CD8-positive, alpha-beta memory T cell (primary cell): ENCODE measurements at places on chromosomes 13 and 19.

GRCh38 chr19:12666265-12667048 is at the start of the genes MAN2B1 and WDR83:
Gene MAN2B1, minus strand, starts transcription at chr19:12666742. Its CDS starts 41 bp downstream, at chr19:12666701.
Gene WDR83, plus strand, starts transcription at chr19:12666807. Its CDS starts 2,984 bp downstream, at chr19:12669791.
- peak; percentile 84 for DNase-seq

DNA sequence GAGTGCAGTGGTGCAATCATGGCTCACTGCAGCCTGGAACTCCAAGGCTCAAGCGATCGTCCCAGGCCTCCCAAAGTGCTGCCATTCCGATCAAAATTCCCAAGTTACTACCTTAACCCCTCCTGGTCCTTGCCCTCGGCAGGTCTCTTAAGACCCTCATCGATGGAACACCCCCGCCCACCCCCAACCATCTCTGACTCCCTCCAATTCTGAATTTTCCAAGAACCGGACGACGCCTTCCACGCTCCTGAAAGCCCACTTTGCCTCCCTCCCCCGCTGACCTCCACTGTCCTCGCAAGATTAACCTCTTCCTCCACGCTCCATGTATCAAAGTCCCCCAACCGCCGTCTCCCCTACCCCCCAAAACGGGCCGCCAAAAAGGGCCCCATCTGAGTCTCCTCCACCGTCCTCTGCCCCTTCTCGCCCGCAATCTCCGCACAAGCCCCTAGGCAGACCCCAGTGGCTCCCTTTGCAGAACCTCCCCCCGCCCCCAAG is 539 bp downstream of the DAPK3 start:
- DNase-seq: no peak

DNA sequence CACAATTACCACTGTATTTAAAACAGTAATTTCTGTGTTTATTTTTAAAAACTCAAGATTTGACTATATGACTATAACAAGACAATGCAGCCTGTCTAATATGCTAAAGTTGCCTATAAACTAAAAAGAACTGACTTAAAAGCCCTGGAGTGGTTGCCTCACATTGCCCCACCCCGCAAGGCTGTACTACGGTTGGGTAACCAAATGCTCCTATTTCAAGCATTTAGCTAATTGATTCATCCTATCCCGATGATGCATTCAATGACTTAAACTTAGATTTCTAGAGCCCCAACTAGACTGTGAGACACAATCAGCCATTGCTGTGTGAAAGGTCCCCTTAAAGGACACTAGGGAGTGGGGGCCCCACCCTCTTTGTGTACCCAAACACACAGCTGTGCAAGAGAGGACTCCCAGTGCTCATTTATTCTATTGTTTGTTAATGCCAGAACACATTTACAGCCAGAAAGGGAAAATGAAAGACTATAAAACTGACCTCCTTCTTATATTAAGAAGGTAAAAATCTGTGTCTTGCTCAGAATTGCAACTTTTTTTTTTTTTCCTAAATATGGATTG is 66.9 kb downstream of the MIPEP start:
- no peak for DNase-seq

GRCh38 chr13:76630629-76631230 is 255.5 kb downstream of the KCTD12 start:
- no peak for DNase-seq

GRCh38 chr13:83024955-83025594 is 857.2 kb downstream of the SLITRK1 start:
- DNase-seq: no peak

DNA sequence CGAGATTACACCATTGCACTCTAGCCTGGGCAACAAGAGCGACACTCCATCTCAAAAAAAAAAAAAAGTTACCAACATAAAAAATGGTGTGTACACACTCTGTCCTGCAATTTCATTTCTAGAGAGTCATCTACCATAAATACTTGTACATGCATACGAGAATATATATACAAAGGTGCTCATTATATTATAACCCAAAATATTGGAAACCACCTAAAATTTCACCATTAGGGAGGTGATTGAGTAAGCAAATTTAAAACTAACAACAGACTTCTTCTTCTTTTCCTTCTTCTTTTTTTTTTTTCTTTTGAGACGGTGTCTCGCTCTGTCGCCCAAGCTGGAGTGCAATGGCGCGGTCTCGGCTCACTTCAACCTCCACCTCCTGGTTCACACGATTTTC is 7.4 kb upstream of the C5AR1 start:
- DNase-seq: no peak

DNA sequence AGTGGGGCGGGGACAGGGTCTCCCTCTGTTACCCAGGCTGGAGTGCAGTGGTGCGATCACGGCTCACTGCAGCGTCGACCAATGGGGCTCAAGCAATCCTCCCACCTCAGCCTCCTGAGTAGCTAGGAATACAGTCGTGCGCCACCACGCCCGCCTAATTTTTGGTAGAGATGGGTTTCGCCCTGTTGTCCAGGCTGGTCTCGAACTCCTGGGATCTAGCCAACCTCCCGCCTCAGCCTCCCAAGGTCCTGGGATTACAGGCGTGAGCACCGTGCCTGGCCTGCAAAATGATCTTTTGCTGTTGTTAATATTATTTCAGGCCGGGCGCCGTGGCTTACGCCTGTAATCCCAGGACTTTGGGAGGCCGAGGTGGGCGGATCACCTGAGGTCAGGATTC is 621 bp upstream of the TGDS start:
- DNase-seq: no peak

DNA sequence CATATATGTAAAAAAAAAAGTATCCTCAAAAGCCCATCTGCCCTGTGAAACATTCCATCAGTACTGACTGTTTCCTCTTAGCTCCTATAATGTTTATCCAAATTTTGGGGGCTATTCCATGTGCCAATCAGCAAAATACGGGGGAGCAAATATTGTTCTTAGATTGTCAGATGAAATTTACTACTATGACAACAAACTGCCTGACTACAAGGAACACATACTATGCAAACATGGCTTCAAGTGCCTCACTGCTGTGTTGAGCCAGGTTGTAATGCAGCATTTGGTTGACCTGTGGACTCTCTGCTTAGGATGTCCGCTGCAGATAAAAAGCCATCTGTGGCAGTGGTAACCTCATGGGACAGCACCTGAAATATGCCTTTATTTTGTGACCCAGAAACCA is 98.2 kb upstream of the SCEL start:
- no peak for DNase-seq

DNA sequence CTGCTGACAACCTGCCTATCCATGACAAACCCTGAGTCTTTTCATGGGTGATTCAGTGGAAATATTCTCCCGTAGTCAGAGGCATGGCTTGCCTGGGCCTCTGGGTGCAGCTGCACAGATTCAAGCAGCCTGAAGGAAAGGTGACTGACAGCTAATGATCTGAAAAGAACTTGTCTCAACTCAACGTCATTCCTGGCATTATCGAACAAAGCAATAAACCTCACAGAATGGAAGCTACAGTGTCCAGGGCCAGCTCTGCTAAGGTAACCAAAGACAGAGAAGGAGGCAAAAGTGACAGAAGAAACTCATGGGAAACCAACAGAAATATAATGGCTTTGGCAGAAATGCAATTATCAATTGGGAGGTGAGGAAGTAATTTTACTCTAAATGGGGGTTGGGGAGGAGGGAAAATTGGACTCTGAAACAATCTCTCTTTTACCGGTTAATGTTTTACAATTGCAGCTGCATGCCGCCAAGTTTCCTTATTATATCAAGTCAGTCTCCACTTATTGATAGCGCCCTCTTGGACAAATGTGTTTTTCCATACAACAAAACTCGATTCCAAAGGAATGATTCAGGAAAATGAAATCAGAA is 12.9 kb downstream of the STARD13 start:
- no peak for DNase-seq

DNA sequence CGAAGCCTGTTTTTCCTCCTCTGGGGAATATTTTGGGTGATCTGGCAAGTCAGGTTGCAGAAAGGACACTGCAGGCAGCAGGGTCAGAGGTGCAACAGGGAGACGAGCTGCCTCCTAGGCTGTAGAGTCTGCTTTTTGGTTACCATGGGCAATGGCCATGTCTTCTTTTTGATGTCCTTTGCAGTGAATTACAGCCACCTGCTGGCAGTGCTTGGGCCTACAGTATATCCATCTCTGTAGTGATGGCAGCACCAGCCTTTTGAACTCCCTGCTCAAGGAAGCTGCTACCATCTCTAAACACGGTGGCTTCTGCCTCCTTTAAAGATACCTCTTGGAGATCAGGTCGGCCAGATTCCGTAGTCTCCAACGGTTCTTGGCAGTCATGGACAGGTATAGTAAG is 73.9 kb downstream of the WTIP start:
- DNase-seq: no peak

DNA sequence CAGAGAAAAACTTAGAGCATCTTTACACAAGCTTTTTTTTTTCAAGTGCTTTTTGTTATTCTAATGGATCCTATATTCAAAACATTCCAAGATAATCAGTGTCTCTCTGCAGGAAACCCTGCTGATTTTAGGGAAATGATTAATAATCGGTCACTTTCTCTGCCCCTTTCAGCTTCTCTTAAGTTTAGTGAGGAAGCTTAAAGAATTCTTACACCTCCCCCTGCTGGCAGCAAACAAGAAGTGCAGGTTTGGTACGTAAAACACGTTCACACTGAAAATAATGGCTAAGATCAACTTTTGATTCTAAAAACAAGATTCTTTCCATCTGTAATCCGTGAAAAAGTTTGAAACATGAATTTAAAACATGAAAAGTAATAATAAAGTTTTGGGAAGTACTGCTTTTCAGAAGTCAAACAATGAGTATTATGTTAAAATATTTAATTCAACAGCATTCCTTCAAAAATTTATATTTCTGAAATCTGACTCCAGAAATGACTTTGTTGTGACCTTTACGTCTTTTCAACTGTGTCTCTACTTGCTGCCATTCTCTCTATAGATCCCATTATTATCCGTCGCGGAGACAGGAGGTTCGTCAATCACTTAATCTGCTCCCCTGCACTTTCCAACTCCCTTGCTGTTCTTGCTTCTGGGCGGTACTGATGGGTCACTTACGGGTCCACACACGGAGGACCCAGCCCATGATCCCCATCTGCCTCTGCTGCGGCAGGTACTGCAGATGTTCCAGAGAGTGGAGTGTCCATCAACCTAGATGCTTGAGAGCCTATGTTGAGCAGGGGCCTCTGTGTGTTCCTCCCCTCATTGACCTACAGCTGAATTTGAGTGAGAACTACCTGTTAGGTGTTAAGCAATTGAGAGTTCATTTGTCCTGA is 203.1 kb upstream of the EDNRB start:
- DNase-seq: peak; percentile 51

GRCh38 chr19:41624515-41624914 is 2.4 kb downstream of the CEACAM4 start:
- no peak for DNase-seq

GRCh38 chr13:73358606-73359095 is 299.8 kb downstream of the KLF5 start:
- no peak for DNase-seq

- DNase-seq: no peak
Measured at GRCh38 chr13:60788156-60788829, 391.3 kb downstream of the TDRD3 start.

DNA sequence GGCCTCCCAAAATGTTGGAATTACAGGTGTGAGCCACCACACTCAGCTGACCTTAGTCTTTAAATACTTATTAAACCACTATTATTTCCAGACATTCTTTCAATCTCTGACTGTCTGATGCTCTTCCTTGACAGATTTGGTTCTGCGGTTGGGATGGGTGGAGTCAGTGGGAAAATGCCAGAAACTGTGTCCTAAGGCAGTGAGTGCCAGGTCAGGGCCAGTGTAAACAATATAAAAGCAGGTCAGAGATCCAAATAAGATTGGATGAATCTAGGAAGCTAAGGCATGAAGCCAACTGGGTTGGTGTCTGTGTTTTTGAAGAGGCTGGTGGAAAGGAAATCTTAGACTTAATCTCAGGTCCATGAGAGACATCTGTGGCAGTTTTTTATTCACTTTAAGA is 74.7 kb downstream of the KLF5 start:
- DNase-seq: no peak

DNA sequence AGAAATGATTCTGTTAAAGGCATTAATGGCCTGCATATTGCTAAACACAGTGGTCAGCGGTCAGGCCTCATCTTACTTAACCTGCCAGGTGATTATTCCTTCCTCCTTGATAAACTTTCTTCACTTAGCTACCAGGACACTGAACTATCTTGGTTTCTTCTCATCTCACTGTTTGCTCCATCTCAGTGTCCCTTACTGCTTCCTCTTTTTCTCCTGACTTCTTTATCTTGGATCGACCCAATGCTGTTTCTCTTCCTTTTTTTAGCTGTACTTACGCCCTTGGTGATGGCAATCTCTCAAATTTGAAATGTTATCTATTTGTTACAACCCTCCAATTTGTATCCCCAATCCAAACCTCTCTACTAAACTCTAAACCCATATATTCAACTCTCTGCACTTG is 7.8 kb upstream of the CLC start:
- no peak for DNase-seq

DNA sequence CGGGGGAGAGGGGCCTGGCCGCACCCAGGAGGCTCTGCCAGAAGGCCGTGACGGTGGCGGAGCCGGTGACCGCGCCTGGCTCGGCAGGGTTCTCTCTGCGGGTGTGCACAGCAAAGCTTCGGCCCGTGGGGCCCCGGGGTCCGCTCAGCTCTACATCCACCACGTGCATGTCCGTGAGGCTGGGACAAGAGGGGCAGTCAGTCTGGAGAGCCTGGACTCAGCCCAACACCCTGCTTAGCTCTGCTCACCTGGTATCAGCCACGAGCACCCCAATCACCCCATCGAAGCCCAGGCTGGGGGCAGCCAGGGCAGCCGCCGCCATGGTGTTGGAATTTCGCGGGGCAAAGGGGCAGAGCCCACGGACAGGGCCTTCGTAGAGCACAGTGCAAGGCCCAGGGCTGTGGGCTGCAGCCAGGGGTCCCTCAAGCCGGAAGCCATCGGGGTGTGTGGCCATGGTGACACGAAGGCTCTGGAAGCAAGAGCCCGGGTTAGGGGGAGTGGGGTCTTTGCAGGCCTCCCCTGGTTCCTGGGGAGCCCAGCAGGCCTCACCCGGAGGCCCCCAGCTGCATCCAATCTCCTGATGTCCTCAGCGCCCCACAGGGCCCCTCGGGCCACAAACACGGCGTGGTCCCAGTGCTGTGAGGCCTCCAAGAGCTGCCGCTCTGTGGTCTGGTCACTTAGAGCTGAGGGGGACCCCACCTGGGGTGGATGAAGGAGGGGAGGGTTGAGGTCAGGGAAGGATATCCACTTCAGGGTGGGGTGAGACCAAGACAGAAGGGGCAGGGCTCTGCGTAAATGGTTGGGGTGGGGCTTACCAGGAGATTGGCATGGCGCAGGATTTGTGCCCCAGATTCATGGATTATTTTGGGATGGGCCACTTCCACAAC is 1.4 kb downstream of the ASPDH start:
- DNase-seq: no peak

- no peak for DNase-seq
Measured at GRCh38 chr19:7772752-7773291, 9.8 kb downstream of the CLEC4M start.
